ENCODE measurements at places on chromosomes 7 and 10.

- no peak for DNase-seq
These were observed 177.4 kb downstream of the PCLO start for GRCh38 chr7:82985144-82985802.

GRCh38 chr7:32879460-32879859 lies 12.1 kb downstream of the KBTBD2 start:
- no peak for DNase-seq

GRCh38 chr7:40598915-40599314 lies 464.1 kb downstream of the SUGCT start:
- no peak for DNase-seq

DNA sequence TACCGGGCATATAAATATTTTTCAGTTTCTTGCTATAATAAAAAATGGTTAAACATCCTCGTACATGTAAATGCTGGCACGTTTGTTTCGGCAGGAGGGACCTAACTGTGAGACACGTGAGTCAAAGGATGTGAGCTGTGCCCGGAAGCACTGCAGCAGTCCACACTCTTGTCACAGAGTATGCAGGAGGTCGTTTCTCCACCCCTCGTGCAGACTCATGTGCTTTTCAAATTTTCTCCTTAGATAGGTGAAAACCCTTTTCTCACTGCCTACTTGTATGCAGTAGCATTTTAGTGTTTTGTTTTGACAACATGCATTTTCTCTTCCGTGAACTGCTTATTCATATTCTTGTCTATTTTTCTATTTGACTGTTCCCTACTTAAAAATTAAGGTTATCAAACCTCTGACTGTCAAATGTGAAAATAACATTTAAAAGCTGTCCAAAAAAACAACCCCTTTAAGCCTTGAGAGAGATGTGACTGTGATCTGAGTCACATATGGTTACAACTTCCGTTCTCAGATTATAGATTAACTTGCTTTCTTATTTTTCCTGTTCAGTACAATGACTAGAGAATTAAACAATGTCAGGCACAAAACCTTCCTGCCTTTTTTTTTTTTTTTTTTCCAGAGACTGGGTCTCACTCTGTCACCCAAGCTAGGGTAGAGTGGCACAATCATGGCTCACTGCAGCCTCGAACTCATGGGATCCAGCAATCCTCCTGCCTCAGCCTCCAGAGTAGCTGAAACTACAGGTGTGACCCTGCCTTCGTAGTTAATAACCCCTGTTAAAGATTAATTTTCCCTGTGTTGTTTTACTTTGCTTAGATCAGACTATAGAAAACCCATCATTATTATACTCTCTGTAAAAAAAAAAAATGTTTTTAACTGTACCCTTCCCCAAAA lies 45.1 kb downstream of the DPY19L1 start:
- peak; percentile 12 for DNase-seq

DNA sequence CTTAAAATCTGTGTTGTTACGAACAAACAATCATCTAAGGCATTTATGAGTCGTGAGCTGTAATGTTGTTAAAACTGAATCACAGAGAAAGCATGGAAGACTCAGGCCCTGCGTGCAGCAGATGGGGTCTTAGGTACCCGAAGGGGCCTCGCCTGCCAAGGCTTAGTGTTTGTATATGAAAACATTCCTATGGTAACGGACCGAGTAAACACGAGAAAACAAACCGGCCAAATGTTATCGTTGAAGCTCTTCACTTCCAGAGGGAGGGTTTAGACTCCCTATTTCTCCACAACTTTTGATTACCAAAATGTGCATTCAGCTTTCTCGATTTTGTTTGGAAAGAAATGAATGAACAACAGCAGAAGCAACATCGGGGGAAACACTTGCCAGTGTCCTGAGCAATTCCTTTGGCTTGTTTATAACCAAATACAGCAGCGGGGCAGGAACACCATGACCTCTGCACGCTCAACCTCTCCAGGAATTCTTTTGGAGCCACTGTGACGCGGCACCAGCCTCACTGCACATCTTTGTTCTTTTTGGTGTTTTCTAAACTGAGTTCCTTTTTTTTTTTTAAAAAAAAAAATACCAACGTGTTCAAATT lies 121.6 kb upstream of the KLF6 start:
- no peak for DNase-seq

- no peak for DNase-seq
These were observed 34.4 kb upstream of the HABP2 start for GRCh38 chr10:113518415-113518814.

DNA sequence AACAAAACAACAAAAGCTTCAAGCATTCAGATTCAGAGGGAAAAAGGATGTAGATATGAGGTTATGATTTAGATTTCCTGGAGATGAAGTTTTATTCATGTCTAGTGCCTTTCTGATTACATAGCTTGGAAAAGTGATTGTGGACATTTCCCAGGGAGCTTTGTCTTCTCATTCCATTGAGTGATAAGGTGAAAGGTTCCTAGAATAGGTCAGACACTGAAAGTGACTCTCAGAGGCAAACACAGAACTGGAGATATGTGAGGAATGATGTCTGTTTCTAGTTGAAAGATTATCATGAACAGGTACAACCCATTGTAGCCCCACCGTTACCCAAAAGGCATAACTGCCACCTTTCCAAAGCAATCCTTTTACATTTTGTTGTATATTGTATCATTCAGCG lies 179.5 kb downstream of the CDCA7L start:
- no peak for DNase-seq

DNA sequence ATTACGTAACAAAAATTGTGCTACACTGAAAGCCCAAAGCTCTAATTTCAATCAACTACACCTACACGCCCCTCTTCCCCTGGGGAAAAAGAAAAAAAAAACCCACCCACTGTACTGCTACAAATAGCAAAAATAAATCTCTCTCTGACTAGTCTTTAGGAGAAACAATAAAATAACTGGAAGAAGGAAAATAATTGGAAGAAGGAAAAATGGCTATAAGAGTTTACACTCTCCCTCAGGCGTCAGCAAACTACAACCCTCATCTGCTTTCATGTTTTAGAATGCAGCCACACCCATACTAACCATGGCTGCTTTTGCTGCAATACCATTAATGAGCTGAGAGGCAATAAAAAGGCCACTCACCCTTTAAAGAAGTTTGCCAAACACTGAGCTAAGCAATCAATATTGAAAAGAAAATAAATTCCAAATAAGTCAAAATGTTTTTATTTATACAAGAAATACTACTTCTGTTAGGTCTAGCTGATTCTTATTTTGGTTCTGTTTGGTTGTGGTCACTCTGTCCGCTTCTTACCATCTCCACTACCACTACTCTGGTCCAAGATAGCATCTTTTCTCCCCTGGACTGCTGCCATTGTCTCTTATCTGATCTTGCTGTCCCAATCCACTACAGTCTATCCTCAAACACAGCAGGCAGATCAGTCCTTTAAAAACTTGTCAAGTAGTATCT lies 3.8 kb downstream of the MINDY3 start:
- no peak for DNase-seq

Measured in activated CD4-positive, alpha-beta T cell treated with anti-CD3 and anti-CD28 coated beads, Interleukin-2, amount 50 U/mL, for 1 hour (primary cell).